Activated CD4-positive, alpha-beta T cell treated with anti-CD3 and anti-CD28 coated beads for 48 hours (primary cell): ENCODE measurements at places on chromosomes 5 and 9.

GRCh38 chr9:93864032-93864431, 91.1 kb downstream of the BARX1 start:
- DNase-seq: no peak

DNA sequence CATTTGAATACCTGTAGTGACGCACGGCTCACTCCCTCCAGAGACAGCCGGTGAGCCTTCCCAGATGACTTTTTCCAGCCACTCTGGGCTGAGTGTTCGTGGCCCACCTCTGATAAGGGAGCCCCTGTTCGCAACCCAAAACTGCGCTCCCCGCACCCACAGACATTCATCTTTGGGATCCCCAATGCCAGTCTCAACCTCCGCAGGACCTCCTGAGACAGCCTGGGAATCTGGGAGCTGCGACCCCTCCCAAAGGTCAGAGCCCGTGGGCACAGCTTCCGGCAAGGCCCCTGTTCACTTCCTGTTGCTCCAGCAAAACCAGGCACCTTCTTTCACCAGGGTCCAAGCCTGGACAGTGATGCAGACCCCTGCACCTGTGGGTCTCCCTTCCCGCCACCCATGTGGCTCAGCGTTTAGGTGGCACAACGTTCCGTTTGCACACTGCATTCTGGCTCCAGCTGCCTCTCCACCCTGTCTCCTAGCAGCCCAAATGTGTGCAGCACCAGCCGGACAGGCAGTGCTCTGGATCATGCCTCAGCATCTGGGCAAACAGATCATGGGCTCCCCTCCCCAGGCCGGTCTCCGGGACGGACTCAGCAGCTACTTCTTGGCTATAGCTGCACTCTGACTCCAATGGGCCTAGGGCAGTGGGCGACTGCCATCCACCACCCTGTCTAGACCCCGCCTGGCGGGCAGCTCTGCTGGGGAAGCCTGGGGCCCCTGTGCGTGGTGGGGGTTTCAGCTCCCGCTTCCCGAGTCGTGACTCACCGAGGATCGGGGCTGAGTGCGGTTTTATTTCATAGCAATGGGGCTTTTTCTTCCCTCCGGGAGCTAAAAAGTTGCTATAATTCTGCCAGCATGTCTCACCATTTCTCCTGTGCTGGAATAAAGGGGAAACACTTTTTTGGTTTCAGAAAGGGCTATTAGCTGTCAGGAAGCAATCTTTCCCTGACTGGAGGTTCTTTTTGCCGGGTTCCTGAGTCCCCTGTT, 156.0 kb downstream of the OLFM1 start:
- no peak for DNase-seq

DNA sequence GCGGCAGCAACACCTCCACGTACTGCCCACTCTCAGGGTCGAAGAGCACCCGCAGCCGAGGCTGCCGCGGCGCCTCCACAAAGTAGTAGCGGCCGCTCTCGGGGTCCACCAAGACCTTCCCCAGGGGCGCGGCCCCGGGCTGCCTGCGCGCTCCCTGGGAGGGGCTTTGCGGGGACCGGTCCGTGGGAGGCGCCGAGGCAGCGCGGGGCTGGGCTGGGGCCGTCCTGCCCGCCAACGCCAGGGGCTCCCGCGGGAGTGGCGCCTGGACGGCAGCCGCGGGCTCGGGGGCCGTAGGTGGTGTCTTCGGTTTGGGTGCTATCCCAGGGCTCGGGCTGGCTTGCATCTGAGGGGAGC, 2.6 kb upstream of the MZB1 start:
- no peak for DNase-seq

GRCh38 chr9:87447547-87448432, 49.9 kb upstream of the DAPK1 start:
- DNase-seq: no peak

DNA sequence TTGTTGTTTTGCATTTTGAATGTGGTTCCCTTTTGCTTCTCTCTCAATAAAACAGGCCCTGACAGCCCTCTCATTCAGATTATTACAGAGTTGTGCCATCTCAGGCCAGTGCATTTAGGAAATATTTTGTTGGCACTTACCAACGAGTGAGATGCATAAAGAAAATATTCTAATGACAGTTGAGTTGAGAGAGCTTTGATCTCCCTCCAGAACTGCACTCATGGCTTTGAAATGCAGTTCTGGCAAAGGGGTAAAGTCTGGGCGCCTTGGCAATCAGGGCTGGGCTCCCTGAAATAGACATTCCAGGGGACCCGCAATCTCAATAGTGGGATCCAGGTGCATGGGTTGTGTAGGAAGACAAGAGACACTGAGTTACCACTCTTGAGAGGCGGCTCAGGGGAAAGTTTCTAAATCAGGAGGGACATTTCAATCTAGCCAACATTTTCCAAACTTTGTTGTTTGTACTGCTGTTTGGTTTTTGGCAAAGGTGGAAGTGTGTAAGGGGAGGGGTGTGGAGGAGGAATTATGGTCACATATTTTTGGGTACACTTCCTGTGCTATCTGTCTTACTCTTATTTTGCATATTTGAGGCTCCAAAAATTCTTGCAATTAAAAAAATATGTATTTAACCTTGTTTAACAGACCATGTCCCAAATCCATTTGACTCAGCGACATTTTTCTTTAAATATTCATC, 48.8 kb downstream of the PAPPA start:
- no peak for DNase-seq

GRCh38 chr9:130874783-130875182, 21.8 kb downstream of the QRFP start:
- no peak for DNase-seq

DNA sequence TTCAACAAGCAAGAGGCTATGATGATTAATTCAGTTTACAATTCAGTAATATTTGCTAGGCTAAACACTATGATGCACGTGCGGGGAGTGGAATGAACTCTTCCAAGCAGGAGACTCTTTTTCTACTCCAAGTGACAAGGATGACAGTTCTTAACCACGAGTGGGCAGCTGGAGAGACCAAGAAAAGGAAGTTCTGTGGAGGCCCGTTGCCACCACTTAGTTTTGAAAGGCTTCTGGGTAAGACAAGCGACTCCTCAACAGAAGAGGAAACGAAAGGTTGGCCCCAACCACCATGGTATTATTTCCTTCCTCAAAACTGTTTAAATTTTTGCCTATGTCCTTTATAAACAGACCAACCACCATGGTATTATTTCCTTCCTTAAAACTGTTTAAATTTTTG, 2.8 kb downstream of the DCAF12 start:
- peak; percentile 22 for DNase-seq

DNA sequence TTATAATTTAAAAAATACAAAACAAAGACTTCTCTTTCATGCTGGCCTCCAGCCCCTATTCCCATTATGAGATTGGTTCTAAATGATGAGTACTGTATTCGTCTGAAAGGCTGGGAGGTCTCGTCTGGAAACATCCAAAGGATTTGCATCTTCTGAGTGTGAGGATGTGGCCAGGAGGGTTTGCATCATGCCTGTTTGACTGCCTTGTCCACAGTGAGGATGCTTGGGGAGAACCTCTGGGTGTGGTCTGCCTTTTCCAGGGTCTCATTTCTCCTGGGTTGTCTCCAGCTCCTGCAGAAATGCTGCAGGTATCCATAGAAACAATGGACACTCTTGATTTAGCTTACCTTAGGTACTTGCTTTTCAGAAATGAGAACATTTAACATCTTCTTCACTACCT, 26.4 kb upstream of the CXCL14 start:
- no peak for DNase-seq

GRCh38 chr5:32231241-32231640, 57.1 kb upstream of the GOLPH3 start:
- no peak for DNase-seq

GRCh38 chr9:13491493-13492424, 212.3 kb upstream of the MPDZ start:
- no peak for DNase-seq

DNA sequence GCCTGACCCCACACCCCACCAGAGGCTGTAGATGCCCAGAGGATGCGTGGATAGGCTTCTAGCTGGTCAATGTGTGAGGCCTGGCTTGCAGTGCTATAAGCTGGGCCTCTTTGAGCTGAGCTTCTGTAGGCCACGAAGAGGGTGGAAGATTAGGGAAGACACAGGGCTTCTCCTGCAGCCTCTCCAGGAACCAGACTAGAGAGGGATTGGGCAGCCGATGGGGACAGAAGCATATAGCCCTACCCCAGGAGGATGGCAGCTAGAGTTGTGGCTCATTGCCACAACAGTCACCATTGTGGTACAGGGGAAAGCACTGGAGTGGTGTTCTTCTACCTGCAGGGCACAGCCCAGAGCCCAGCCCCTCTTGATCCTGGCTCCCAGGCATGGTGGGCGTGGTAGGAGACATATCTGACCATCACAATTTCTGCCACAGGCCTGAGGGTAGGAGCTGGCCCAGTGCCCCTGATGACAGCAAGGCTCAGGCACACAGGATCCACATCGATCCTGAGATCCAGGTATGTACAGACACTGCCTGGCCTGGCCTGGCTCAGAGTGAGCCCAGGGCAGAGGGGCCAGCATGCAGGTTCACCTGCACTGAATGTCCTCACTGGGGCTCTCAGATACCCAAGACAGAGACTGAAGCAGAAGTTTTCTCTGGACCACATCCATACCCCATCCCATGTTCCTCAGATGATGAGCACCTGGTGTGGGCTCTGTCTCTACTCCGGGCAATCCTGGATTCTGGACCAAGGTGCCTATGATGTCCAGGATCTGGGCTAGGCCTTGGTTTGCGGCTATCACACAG, 8.7 kb downstream of the PDLIM4 start:
- no peak for DNase-seq

- DNase-seq: no peak
Observed at GRCh38 chr9:137381501-137382443, 41.2 kb downstream of the EXD3 start.

GRCh38 chr5:44774279-44774880, 34.4 kb upstream of the MRPS30 start:
- DNase-seq: no peak

GRCh38 chr5:38686658-38687057, 130.2 kb upstream of the LIFR start:
- no peak for DNase-seq

DNA sequence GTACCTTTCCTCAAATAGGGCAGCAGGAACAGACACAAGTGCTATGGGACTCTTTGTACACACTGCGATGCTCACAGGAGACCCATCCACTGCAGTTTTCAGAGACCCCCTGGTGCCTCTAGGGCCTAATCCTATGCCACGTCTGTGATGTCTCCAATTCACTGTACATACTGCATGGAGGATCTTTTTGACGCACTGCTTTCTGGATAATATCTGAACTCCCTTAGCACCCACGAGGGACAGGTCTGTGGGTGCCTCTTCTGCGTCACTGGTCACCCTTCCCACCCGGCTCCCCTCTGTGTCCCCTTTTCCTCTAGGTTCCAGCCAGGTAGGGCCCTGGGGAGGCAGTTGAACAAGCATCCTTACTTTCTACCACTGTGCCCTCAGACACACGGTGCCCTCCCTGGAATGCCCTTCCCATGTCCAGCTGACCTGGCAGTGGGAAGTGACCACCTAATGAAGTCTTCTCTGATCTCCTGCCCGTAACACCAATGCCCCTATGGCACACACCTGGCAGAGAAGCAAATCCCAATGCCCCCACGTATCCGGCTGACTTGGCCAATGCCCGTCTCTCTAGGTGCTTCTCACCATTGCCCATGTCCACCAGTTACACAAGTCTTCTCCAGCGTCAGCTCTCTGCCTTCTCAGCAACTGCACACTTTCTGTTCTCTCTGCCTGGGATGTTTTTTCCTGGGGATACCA, 41.5 kb downstream of the FOXI1 start:
- no peak for DNase-seq

GRCh38 chr9:84759300-84759750, 89.8 kb downstream of the NTRK2 start:
- DNase-seq: peak; percentile 9

DNA sequence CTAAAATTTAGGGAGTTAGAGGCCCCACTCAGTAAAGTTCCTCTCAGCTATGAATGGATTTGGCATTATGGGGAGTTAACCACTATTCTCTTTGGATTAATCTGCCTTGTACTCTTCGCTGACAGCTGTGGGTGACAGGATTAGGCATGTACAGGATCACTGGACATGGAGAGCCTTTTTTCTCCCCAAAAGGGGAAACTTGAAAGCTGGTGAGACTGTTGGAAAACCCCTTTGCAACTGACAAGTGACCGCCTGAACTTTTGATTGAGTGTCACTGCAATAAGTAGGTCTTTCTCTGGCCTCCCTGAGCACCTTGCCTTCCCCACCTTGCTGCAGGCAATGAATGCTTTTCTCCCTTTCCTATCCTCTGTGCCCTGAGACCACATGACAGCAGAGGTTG, 68.3 kb downstream of the ERP44 start:
- DNase-seq: no peak

DNA sequence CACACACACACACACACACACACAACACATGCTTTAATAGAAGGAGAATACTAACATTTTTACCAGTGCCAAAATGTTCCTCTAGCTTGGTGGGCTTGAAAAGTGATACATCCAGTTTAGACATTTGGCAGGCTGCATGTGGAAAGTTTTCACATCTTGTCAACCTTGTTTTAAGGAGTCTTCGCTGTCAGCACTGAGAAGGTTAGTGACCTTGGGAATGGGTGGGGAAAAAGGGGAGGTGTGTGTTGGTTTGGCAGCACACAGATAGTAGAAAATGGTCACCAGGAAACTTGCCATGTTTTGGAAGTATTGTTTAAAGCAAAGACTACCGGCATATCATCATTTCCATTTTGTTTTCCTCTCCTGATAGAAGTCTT, 346.5 kb upstream of the ADAMTSL1 start:
- DNase-seq: no peak

- DNase-seq: no peak
Observed at GRCh38 chr9:99436616-99437015, 214.5 kb downstream of the SEC61B start.

DNA sequence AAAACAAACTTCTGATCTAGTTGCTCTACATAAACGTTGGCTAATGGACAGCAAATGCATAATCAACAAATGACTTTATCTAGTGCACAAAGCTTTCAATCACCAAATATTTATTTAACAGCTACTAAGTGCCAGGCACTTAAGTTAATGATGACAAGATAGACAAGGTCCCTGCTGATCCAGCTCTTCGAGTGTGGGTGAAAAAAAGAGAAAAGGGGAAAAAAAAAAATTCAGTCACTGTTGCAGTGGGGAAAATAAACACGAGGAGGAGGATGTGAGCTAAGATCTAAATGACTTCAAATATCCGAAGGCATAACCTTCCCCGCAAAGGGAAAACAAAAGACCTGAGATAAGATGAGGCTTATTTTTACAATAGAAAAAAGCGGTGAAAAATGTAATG, 9.6 kb downstream of the PSIP1 start:
- DNase-seq: no peak
